ENCODE measurements at places on chromosomes 3 and 15.

DNA sequence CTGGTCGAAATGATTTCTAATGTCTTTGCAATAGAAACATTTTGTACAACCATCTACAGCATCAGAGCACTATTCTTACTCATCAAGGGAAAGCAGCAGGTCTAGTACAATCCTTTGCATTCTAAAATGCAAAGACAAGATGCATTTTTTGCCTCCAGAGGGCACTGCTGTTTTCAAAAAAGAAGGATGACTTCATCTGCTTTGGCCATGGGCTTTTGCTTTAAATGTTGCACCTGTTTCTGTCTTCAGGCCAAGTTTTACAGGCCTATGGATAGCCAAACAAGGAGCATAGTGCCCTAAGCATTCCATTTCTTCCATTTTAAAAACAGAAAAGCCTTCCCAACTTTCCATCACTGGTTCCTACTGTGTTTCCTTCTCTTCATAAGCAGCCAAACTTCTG lies 3.4 kb downstream of the PARP9 start:
- peak; percentile 30 for DNase-seq

DNA sequence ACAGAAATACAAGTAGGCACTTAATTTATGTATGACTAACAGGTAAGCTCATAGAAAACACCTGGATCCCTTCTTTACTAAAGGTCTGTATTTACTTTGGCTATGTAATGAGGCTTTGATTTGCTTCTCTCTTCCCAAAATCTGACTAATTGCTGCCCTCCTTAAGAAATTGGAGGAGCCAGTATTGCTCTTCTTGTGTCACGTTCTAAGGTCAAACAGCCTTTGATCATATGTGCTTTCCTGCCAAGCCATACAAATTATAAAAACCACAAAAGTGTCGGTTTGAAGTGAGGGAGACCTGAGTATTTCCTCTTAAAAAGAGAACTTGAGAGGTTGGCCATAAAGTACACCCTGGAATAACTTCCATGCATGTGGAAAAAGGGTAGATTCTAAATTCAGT lies 112.1 kb upstream of the MB21D2 start:
- no peak for DNase-seq

- DNase-seq, result no peak
These were observed 586.9 kb upstream of the DPPA4 start for GRCh38 chr3:109924196-109924595.

- DNase-seq, result no peak
These were observed 37.9 kb upstream of the TNFAIP8L3 start for GRCh38 chr15:51132384-51133139.

- no peak for DNase-seq
These were observed 343.9 kb downstream of the GRM7 start for GRCh38 chr3:7204848-7205156.

DNA sequence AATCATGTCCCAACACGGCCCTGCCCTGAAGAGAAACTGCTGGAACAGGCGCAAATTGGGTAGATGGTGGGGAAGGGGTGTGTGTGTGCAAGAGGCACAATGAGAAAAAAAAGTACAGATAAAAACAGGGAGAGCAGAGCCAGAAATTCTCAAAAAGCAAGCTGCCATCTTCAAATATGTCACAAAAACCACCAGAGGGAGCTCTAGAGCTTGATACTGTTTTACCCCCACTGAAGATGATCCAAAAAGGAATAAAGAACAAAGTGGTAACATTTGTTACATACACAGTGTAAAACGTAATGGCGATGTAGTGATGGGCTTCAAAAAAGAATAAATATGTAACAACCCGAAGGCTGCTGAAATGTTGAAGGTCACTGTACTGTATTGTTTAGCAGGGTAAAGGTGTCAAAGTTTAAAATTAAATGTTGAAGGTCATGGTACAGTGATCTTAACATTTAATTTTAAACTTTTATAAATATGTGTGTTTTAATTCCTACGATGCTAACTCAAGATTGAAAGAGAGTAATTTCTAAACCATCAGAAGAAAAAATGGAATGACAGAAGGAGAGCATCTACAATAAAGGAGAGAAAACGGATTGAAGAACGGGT lies 6.0 kb downstream of the SNRPA1 start:
- no peak for DNase-seq

DNA sequence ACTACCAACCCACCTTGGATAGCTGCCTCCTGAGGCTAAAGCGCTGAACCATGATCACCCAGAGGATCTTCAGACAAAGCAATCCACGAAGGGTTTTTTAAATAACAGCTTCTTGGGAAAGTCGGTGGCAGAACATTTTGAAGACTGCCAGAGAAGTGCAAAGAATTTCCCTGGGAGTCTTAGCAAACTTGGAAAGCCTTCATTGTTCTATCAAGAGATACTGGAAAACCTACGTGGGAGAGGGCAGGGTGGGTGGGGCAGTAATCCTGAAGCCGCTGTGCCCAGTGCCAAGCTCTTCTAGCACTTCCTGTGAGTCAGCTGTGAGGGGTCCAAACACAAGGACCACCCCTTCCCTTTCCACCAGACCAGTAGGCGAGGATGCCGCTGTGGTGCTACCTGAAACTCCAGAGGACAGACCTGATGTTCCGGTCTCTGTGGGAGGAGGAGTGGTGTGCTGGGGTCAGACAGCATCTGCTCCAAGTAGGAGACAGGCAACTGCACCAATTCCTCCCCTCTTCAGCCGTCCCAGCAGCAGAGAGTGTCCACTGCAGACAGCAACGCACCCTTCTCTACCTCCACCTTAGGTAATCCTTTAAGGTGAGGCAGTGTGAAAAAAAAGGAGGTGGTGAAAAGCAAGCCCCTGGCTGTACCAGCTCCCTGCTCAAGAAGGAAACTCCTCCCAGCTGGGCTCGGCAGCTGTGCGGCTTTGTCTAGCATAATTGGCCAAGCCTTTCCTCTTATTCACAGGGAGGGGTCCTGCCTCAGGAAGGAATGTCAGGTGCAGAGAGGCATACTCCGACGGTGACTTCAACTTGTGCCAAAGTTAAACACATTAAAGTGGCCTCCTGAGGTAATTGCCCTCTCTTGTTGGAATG lies 99.0 kb downstream of the TMCC1 start:
- peak; percentile 1 for DNase-seq

DNA sequence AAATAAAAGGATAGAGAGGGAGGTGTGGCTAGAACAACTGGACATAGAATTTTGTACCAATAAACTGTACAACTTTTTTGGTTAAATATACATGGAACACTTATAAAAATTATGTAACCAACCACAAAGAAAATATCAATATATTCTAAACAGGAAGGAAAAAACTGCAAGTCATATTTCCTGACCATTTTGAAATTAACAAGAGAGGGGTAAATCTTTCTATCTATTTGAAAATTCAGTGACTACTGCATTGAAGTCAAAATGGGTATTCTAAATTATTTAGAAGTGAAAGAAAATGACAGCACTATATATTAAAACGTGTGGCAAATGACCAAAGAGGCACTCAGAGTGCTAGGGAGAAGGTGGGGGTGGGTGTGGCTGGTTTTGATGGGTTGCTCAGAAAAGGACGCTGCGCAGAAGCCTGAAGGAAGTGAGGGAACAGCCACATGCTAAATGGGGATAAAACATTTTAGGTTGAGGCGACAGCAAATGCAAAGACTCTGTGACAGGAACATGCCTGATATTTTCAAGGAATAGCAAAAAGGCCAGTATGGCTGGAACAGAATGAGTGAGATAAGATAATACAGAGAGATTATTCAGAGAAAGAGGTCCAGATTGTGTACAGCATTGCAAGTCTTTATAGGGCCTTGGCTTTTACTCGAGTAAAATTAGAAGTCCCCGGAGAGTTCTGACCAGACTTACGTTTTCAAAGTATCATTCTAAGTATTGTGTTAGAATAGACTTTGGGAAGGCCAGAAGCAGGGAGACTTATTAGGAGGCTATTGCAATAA lies 41.1 kb downstream of the ERICH6 start:
- no peak for DNase-seq

GRCh38 chr3:23390446-23390845 lies 187.3 kb downstream of the UBE2E2 start:
- DNase-seq, result no peak

DNA sequence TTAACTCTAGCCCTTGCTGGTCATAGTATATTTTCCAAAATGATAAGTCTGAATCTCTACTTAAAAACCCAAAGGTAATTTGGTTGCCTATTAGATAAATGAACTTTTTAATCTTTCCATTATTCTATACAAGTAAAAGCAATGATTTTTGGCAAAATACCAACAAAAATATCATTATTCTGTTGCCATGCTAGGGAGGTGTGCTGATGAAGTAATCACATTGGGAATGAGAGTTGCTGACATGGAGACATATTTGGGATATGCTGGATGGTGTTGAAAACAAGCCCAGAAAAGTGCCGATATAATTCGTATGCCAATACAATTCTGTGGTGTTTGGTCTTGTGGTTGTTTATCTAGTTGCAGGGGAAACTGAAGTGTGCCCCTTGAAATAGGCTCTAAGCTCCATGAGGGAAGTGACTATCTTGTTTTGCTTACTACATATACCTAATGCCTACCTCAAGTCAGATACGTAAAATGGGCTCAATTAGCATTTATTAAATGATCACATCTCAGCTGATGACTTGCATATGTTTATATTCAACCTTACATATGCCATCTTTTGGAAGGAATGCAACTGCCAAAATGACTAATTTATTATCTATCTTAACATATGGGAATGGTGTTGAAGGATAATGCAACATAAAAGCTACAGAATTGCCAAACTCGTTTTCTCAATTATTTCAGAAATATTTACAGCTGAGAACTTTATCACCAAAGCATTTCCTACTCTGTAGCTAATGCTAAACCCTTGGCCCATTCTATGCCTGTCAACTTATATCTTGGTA lies 5.8 kb downstream of the TOPBP1 start:
- DNase-seq, result no peak

DNA sequence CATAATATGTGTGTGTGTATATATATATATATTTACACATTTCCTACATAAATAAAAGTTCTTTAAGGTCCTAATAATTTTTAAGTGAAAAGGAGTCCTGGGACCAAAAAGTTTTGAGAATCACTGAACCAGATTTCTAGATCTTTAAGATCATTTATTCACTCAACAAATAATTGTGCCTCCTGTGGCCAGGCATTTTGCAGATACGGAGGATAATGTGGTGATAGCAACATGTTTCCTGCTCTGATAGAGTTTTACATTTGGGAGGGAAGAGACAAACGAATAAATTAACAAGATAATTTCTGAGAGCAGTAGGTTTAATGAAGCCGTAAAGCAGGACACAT lies 448 bp upstream of the RNF7 start:
- DNase-seq, result no peak

GRCh38 chr3:151168269-151169094 lies 34.5 kb downstream of the GPR171 start:
- DNase-seq, result peak; percentile 84

DNA sequence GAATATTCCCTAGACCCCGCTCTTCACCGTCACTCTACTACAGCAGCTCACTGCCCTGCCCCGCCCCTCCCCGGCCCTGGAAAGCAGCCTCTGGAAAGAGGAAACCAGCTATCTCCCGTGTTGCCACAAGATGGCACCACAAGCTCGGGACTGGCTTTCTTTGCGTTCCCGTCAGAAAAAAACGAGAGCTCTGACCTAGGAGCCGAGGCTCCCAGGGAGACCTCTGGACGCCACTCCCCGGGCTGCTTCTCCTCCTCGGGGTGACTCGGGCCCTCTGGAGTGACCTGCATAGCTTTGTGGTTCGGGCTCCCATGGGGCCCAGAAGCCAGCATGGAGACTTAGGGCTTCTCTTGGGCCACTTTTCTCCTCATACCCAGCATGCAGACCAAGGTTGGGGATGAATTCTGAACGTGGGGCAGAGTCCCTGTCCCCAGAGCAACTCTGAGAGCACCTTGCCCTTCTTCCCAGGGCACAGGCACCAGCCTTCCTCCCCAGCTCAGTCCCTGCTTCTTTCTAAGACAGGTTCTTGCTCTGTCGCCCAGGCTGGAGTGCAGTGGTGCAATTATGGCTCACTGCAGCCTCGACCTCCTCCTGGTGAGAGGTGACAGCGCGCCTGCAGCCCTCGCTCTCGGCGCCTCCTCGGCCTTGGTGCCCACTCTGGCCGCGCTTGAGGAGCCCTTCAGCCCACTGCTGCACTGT lies 19.0 kb downstream of the STOML1 start:
- peak; percentile 73 for DNase-seq

DNA sequence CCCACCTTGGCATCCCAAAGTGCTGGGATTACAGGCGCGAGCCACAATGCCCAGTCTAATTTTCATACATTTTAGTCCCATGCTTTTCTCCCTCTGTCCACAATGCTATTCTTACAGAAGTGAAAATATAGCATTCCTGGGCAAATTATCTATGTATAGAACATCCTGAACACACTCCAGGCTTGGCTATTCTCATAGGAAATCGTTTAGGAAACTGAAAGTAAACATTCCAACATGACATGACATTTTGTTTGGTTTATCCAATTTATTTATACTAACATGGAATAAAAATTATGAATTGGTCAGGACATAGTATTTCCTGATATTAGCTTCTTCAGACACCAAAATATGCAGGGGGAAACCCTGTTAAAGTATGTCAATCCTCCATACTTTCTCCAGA lies 52.6 kb downstream of the SYNM start:
- no peak for DNase-seq

DNA sequence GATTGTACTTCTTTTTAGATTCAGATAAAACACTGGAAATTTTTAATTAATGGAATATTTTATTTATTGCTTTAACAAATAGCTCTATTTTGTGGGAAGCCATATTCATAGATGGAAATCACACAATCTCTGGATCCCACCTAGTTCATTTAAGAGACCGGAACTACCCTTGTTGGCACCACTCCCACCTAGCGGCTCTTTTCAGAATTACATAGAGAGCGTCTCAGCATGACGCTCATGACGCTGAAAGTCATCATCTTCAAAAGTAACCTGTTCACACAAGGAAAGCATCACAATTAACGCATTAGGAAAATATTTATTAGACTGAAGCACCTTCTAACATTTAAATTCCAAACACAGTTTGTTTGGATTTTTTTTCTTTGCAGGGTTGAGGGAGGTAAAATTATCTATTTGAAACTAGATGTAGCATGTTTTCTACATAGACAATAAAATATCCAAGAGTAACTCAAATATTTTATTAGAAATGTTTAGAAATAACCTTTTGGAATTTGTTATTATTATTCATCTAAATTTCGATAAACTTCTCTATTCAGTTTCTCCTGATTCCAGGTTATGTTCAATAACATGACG lies 214.9 kb upstream of the ARRDC4 start:
- peak; percentile 3 for DNase-seq

- no peak for DNase-seq
These were observed 6.8 kb downstream of the PLA2G4F start for GRCh38 chr15:42149493-42150218.
